ENCODE measurements at places on chromosomes 12 and 14.

GRCh38 chr14:65072937-65073336 lies 29.4 kb downstream of the MAX start:
- DNase-seq, result no peak

DNA sequence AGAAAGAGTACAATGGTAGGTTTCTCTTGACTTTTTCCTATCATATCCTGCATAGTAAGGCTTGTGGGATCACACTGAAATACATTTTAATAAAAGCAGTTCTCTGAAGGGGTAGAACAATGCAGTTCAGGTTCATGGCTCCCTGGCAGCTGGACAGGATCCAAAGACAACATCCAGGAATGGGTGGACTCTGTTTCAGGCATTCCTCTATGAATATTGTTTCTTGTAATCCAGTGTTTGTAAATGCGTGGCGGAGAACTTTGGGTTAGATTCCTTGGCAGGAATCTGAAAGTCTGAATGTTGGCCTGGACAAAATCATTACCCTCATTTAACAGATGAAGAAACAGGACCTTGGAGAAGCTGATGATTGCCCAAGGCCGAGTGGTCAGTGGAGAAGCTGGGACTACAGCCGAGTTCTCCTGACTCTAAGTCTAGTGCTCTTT lies 43.5 kb downstream of the SYNE2 start:
- DNase-seq, result no peak

DNA sequence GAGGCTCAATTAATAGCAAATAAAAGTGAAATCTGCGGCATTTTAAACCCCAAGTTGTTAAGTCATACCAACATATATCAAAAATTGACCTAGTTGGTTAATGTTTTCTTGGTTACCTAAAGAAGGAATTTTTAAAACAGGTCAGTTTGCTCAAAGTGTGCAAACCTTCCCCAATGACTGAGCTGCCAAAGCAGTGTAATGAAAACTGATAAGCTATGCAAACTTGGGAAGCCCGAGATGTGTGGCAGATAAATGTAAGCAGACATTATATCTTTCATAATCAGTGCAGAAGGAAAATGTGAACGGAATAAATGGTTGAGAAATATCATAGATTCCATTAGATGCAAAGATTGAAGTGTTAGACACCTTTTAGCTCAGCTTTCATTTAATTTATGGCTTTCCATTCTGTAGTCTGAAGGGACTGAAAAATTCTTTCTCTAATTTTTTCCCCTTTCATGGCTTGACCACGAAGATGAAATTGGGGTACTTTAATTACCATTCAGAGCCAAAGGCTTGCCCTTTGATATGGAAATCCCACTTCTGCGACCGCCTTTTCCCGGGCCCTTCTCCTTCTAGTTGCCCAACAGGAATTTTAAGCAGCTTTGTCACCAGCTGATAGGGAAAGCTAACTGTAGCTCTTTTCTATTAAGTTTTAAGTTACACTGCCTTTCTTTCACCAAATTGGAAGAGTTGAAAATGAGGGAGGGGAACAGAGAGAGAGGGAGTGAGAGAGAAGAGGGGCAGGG lies 306.6 kb upstream of the SOX5 start:
- peak; percentile 30 for DNase-seq

- DNase-seq, result peak; percentile 33
Measured at GRCh38 chr12:31362115-31362758, 36.3 kb upstream of the SINHCAF start.

DNA sequence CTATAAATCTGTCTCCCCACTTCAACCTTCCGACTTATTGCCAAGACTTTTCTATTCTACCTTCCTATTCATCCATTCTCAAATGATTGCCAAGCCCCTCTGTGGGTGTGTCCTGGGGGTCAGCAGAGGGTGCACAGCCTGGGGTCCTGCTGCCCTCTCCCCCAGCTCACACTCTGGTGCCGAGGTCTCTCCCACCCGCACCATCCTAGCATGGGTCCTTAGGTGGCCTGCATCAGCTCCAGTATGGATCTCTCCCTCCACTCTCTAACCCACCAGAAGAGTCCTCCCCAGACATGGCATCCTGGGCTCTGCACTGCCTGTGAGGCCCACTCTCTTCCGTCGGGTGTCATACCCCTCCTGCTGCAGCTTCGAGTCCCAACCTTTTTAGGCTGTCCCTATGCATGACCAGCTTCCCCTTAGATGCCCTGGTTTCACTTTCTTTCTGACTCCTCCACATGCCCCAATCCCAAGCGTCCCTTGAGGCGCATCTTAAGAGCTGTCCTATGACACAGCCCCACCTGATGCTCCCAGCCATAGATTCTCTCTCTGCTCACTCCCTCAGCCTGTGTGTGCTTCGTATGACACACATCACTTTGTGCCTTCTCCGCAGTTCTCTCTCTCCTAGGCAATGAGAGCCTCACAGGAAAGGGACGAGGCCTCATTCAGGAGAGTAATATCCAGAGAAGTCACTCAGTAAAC lies 43.9 kb downstream of the GIT2 start:
- no peak for DNase-seq

DNA sequence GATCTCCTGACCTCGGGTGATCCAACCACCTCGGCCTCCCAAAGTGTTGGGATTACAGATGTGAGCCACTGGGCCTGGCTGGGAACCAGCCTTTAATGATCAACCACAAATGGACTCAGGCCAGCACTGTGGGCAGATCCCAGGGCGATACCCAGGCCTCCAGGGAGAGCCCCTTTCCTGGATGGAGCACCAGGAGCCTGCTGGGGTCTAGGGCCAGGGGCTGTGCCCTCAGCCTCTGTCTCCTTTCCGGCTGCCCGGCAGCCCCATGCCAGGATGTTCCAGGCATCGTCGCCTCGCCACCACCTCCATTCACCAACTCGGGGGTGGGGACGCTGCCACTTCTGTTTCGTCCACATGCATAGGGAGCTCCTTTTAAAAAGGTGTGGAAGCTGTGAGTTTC lies 2.3 kb downstream of the ADGRD1 start:
- DNase-seq, result no peak

DNA sequence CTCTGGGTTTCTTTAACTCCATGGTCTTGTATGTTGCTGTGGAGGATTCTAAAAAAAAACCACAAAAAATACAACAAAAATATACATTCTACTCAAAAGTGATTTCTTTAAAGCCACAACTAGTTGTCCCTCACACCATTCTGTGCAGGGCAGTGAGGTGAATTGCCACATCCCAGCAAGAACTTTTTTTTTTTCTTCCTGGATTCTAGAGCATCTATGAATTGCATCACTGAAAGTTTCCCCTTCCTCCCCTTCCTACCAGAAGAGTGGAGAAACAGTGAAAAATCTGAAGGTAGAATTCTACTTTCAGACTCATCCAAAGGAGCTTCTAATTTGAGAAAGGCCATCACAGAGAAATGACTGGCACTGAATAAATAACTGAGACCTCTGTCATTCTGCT lies 395.3 kb downstream of the AEBP2 start:
- no peak for DNase-seq

DNA sequence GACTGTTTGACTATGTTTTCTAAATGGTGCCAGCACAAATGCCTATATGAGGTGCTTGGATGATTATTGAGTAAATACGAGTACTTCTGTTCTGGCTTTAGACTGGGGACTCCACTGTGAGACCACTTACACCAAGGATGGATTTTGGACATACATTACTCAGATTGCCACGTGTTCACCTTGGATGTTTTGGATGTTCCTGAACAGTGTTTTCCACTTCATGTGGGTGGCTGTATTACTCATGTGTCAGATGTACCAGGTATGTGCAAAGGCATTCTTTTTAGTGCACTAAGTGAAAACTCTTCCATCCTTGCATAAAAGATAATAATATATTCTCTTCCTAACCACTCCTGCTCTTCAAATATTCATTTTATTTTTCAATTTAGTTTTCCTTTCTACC lies 30.7 kb downstream of the CSRP2 start:
- no peak for DNase-seq

GRCh38 chr12:47766502-47767215 lies 6.4 kb upstream of the SLC48A1 start:
- DNase-seq, result no peak

- DNase-seq, result no peak
Measured at GRCh38 chr14:96089401-96089800, 50.2 kb downstream of the C14orf132 start.

DNA sequence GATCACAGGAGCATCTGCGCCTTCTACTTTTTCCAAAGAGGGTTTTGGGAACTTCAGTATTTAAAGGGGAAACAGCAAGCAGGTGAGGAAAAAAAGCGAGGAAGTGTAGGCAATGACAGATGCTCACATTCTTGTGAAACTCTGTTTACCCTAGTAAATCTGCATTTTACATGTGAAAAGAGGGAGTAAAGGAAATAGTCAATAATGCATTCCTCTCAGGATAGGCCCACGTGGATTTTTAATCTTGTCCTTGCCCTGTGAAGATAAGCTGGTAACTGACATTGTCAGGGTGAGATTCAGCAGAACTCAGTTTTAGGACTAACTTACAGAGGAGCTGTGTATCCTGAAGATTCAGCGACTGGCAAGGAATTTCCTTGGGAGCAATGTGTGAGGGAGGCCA lies 1119.2 kb upstream of the TMEM132C start:
- no peak for DNase-seq

- no peak for DNase-seq
Measured at GRCh38 chr12:68958322-68958721, 25.4 kb upstream of the CPM start.

GRCh38 chr12:132510746-132511477 lies 21.0 kb downstream of the FBRSL1 start:
- DNase-seq, result no peak

DNA sequence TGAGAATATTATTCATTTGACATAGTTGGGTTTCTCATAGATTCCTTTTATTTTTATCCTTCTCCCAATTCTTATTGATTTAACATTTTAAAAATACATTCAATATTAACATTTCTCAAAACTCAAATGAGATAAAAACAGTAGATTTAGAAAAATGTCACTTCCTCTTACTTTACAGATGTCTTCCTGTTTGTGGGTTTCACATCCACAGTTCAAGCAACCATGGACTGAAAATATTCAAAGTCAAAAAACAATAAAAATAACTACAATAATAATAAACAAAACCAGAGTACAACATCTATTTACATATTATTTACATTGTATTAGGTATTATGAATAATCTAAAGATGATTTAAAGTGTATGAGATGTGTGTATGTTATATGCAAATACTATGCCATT lies 111.3 kb upstream of the SLC16A7 start:
- no peak for DNase-seq

DNA sequence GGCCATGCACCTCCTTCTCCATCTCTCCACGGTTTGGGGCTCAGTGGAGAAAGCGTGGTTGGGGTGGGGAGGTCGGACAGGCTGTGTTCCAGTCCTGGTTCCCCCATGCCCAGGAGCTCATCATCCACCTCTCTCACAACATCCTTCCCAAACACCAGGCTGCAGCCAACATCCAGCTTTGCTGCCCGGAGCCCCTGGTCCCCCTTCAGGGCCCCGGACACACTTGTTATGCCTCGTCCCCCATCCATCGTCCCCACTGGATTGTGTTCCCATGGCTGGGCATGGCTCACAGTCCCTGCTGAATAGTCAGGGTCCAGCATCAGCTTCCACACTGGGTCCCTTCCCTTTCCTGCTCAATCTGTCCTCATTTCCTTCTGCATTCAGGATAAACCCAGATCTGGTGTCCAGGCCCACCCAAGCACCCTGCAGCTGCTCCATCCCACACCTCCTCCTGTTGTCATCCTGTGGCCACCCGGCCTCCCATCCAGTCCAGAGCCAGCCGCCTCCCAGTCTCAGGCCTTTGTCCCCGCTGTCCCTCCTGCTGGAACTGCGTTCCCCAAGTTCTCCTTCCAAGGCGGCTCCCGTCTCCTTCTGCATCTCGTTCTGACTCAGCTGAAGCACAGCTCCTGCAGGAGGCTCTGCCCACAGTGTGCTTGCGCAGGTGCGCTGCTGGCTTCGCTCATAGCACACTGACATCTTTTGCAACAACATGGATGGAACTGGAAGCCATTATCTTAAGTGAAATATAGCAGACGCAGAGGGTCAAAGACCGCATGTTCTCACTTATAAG lies 211.4 kb upstream of the RTL1 start:
- DNase-seq, result no peak

- no peak for DNase-seq
Measured at GRCh38 chr12:113003636-113004035, 25.3 kb downstream of the OAS2 start.

GRCh38 chr12:108884116-108885012 lies 4.5 kb downstream of the DAO start:
- no peak for DNase-seq

GRCh38 chr14:87080146-87080545 lies 912.8 kb downstream of the GALC start:
- DNase-seq, result no peak

GRCh38 chr12:12892681-12893141 lies 1.3 kb downstream of the GPRC5A start:
- no peak for DNase-seq

GRCh38 chr14:64760146-64760755 lies 56.0 kb downstream of the PLEKHG3 start:
- DNase-seq, result peak; percentile 57

GRCh38 chr14:64723691-64724577 lies 19.7 kb downstream of the PLEKHG3 start:
- DNase-seq, result no peak

DNA sequence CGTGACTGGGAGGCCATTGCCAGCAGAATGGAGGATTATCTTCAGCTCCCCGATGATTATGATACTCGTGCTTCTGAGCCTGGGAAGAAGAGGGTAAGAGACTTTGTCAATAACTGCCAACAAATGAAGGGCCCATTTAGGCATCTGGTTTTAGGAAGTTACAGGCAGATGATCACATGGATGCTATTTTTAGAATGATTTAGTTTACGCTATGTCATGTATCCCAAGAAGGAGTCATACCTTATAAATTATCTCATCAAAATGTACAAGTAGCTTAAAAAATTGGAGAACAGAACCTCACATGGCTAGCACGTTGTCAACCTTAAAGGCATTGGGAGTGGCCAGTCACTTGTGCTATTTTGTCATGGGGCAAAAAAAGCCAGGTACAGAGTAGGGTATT lies 46.7 kb downstream of the PROX2 start:
- no peak for DNase-seq

DNA sequence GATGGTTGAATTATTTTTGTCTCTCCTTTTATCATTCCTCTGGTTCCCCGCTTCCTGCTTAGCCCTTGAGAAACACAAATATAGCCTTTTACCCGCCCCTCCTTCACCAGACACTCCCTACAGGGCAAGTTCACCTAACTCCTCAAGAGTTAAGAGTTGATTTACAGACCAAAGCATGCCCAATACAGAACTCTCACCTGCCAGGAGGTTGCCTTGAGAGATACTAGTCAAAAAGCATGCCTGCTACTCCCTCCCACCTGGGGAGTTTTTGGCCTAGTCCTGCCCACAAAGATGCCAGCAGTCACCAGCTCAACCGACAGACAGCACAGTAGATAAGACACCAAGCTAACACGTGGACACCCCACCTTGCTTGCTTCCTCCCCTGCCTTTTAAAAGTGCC lies 11.2 kb downstream of the LGMN start:
- DNase-seq, result no peak

All from neuronal stem cell (in vitro differentiated cells).